ENCODE measurements at places on chromosomes 5 and 9.
A peak's percentile ranks its signal among the peaks of the same experiment; 100 is the strongest.

DNA sequence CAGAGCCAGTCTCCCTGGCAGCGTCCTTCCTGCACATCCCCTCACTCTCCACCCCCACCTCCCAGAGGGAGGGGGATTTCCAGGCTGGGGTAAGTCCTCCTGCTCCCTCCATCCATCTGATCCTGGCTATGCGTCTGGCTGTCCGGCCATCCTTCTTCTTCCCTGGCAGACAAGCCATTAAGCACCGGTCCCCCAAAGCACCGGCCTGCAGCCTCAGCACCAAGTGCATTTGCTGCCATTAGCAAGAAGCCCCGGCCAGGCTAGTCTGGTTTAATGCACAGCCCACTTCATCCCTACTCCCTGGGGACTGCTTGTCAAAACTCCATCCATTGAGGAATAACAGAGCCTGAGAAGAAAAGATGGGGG, 208.7 kb upstream of the IER5L start:
- ATAC-seq = no peak

GRCh38 chr5:68962757-68963484, 130.9 kb upstream of the SLC30A5 start:
- ATAC-seq = peak; percentile 98

- ATAC-seq = no peak
These were observed 260.2 kb upstream of the IRX2 start for GRCh38 chr5:3011764-3012017.

GRCh38 chr9:2159521-2160454, 144.6 kb downstream of the SMARCA2 start:
- ATAC-seq = peak; percentile 72

GRCh38 chr5:123089914-123090660, 1.0 kb downstream of the PRDM6 start:
- ATAC-seq = peak; percentile 37

DNA sequence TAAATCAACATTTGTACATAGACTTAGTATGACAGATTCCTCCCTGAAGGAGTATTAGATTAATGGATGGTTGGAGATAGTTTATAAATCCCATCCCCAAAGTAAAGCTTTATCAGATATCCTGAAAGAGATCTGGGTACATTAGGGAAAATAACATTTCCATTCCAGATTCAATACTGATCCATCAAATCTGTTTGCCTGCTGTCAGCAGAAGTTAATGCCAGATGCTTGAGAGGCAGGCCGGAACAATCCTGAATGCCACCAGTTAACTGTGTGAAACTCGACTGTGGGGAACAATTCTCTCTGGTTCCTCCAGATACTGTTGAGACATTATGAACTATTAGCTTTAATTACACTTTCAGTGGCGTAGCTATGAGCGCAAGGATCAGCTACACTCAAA, 1166.8 kb downstream of the MAT2B start:
- ATAC-seq = no peak

- no peak for ATAC-seq
These were observed 8.3 kb upstream of the NKD2 start for GRCh38 chr5:1000329-1000728.

GRCh38 chr9:79446523-79447307, 125.0 kb upstream of the TLE4 start:
- ATAC-seq = peak; percentile 3

DNA sequence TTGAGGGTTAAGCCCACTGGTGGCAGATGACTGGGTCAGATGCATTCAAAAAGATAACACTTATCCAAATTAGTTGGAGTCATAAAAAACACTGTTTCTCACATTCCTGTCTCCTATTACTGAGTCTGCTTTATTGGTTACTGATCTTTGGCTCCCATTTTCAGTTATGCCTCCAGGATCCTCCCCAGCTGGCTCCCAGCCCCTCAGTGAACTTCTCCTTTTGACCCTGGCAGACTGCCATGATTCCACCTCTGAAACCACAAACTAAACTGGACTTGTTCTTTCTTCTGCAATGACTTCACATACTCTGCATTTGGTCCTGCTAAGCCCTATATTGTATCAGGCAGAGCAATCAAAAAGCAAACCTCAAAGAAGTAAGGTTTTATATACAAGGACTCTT, 860.8 kb upstream of the DMAC1 start:
- no peak for ATAC-seq

GRCh38 chr5:27083449-27084415, 45.3 kb upstream of the CDH9 start:
- ATAC-seq = peak; percentile 49

DNA sequence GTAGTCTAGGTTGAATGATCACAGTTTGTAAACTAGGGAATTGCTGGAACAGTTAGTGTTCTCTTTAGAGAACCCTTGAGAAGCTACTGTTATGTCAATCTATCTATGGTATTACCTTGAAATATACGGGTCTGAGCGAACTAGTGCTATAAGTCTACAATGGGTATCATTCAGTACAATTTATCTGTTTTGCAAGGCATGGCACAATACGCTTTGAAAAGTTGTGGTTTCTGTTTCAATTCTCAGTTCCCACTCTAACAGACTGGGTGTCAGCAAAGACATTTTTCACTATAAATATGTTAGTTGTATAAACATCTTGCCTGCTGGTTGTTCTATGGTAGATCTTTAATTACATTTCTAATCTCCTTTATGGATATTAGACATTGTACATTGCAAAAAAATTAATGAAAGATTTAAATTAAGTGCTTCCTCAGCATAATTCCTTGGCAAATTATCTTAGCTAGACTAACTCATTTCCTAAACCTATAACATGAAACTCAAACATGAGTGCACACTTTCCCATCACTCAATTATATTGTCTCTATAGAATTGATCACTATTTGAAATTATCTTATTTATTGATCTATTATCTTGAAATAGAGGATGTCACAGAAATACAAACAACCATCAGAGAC, 24.9 kb upstream of the SLCO6A1 start:
- ATAC-seq = no peak

GRCh38 chr9:96581786-96582185, 37.9 kb downstream of the CDC14B start:
- no peak for ATAC-seq

DNA sequence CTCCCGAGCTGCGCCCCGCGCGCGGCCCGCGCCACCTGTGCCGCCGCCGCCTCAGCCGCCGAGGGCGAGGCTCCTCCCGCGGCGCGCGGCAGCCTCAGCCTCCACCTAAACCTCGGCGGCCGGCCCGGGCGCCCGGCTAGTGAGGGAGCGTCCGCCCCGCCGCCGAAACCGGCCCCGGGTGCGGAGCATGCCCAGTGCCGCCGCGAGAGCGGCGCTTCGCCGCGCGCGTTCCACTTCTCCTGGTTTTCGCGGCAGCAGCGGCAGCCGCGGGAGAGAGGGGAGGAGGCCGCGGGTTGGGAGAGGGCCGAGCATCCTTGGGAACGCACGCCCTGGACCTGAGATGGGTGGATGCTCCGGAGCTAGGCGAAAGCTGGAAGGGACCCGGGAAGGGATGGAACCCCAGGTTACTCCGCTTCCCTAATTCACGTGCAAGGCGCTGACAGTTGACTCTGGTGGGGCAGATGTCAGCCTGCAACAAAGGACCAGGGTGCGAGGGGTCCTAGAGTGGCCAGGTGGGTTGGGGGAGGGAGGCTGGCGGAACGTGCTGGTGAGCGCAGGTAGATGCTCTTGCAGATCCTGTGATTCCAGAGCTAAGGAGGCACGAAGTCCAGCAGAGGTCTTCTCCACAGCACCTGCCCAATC, at the start of gene CTNND2:
Gene CTNND2, minus strand, starts transcription at position 182 of the 642 bp plus-strand sequence. CDS start 593 bp downstream, outside the sequence.
- peak; percentile 85 for ATAC-seq

DNA sequence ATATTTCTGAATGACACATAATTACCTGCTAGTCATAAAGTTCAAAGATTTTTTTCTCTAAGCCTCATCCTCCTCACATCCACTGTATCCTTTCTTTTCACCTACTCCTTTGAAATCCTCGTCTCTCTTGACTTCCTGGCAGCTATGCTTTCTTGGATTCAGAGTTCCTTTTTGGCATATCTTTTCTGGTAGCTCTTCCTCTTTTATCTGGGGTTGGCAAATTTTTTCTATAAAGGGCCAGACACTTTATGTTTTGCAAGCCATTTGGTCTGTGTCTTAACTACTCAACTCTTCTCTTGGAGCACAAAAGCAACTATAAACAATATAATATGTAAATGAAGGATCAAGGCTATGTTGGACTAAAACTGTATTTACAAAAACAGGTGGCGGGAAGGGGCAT, 197.5 kb downstream of the KIAA0825 start:
- ATAC-seq = no peak

- ATAC-seq = no peak
These were observed 31.9 kb downstream of the ICE1 start for GRCh38 chr5:5454391-5454790.

GRCh38 chr5:39446231-39446630, 21.5 kb upstream of the DAB2 start:
- ATAC-seq = no peak

DNA sequence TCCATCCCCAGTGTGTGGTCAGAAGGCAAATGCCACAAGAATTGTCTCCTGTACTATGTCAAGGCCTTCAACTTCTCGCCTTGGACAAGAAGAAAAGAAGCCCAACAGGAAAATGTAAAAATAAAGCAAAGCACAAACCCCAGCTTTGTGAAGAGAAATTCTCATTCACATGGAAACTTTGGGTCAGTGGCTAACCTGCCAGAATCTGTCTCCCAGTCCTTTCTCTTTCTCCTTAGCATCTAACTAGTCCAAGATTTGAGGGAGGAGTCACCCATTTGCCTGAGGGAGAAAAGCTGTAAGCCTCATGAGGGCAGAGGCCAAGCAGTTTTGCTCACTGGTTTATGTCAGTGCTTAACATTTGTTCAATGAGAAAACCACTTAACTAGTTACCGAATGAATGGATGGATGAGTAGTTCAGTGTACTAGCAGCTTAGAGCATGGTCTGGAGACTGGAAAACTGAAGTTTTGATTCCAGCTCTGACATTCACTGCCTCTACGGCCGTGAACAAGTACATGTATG, 36.0 kb downstream of the ADAM19 start:
- no peak for ATAC-seq

- no peak for ATAC-seq
These were observed 16.9 kb upstream of the NANS start for GRCh38 chr9:98039607-98040017.

DNA sequence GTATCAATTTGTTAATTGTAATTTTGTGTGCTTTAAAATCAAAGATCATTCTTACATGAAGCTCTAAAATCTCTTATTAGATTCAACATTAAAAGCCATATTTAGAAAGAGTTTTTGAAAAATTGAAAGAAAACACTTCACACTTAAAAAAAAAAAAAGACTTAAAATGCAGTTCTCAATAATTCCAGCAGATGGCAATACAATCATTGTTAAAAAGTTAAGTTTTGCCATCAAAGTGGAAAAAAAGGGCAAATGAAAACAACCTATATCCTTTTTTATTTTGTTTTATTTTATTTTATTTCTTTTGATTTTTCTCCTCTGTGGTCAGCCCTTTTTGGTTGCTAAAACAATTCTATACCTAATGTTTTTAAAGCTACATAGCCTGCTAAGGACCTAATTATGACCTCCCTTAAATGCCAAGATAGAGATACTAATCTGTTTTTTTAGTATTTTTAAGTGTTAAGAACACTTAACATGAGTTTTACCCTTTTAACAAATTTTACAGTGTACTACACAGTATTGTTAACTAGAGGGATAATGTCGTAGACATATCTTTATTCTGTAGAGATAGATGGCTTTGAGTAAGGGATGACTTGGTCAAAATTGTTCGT, 154.2 kb upstream of the DAB2 start:
- ATAC-seq = no peak

DNA sequence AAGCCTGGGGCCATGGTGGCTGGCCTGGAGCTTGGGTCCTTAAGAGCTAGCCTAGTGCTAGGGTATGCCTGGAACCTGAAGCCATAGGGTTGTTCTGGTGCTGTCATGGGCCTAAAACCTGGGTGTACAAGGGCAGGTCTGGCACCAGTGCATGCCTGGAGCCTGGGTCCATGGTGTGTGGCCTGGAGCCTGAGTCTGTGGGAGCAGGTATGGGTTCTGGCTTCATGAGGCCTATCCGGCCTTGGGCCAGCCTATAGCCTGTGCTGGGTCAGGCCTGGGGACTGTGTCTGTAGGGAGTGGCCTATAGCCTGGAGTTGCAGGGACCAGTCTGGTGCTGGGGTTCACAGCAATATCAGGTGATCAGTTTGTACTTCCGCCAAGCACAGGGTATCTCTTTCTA, 347.2 kb upstream of the MEF2C start:
- no peak for ATAC-seq

GRCh38 chr9:131272212-131272611, 4.1 kb downstream of the FAM78A start:
- ATAC-seq = no peak

GRCh38 chr9:121748074-121748473, 96.6 kb downstream of the DAB2IP start:
- no peak for ATAC-seq

GRCh38 chr9:98256756-98257155, 1.3 kb upstream of the TBC1D2 start:
- no peak for ATAC-seq

DNA sequence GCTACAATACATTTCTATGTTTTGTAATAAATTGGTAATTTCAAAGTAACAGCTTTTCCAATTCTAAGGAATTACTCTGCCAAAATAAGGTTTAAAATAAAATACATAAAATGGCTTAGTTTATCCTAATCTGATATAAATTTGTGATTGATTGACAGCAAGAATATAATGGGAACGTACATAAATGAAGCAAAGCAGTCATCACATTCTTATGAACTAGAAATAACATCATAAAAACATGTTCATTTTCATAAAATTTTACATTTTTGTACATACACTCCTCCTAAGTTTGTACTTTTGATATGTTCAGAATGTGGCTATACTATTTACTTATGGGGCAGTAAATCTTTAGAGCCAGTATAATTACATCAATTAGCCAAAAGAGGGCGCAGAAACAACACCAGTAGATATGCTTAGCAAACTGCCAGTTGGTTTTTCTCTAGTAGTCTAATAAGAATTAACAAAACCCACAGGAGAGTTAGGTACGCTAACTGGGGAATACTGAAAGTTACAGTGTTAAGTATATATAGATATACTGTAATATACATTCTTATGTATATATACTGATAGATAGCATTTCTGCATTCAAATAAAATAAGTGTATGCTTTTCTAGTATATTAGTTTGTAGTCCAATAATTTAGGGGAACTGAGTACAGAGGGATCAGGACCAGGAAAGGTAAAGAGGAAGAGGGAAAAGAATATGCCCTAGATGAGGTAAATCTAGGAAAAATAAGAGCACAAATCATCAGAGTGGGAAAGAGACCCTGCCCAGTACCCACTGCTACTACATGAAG, 76.8 kb downstream of the ZDHHC21 start:
- peak; percentile 59 for ATAC-seq

- ATAC-seq = no peak
These were observed 152.2 kb upstream of the SLC12A2 start for GRCh38 chr5:127931396-127931795.
